Osteoblast (primary cell): ENCODE measurements at places on chromosomes 11 and 22. TPM values are rescaled to one million over a fixed set of nuclear protein-coding genes. Genes with fewer than 3 reads are reported as not detected.

DNA sequence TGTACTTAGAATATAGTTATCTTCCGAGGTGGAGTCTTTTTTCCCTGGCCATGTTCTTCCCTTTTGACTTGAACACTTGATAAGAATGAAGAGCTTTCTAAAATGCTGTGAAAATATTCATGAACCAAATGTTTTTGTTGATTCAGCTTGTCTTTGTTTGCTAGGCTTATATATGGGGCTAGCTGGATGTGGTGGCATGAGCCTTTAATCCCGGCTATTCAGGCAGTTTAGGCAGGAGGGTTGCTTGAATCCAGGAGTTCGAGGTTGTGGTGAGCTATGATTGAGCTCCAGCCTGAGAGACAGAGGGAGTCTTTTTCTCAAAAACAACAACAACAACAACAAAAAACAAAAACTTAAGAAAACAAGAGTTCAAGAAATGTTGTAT is 23.1 kb downstream of the CBL start:
- DNase-seq: no peak

- no peak for DNase-seq
These were observed 32.8 kb upstream of the FJX1 start for GRCh38 chr11:35585416-35585815.

- DNase-seq: peak; percentile 68
These were observed 11.0 kb upstream of the MIEF1 start for GRCh38 chr22:39490966-39491680.

DNA sequence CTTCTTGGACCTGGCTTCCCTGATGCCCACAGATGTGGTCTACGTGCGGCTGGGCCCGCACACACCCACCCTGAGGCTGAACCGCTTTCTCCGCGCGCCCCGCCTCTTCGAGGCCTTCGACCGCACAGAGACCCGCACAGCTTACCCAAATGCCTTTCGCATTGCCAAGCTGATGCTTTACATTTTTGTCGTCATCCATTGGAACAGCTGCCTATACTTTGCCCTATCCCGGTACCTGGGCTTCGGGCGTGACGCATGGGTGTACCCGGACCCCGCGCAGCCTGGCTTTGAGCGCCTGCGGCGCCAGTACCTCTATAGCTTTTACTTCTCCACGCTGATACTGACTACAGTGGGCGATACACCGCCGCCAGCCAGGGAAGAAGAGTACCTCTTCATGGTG is 1.2 kb downstream of the CNGA4 start:
- no peak for DNase-seq

- no peak for DNase-seq
These were observed 1.4 kb downstream of the KDM2A start for GRCh38 chr11:67120456-67120855.

DNA sequence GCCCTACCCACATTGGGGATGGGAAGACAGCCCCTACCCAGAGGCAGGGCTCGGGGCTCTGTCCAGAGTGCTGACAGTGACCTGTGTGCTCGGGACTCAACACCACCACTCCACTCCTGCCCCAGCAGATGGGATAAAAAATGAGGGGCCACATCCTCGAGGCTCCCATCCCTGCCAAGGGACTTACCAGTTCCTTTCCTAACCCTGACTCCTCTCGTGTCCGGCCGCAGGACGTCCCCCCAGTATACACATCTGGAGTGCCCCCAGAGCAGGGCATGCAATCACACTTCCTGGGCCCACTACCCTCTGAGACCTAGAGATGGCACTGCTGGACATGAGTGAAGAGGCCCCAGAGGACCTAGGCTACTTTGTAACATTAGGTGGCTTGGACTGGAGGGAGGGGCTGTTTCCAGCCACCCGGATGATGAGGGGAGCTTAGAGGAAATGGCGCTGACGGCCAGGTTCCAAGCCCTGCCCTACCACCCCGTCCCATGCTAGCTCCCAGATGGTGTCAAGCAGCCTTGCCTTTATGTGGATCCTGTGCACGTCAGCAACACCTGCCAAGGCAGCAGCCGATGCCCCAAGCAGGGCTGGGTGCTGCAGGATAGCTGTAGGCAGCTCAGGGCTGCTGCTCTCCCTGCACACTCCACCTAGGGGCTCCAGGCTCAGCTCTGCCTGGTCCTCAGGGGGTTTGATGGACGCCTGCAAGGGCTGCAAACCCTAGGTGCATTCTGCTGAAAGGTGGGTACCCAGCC is 86.6 kb downstream of the DGCR2 start:
- DNase-seq: peak; percentile 72

DNA sequence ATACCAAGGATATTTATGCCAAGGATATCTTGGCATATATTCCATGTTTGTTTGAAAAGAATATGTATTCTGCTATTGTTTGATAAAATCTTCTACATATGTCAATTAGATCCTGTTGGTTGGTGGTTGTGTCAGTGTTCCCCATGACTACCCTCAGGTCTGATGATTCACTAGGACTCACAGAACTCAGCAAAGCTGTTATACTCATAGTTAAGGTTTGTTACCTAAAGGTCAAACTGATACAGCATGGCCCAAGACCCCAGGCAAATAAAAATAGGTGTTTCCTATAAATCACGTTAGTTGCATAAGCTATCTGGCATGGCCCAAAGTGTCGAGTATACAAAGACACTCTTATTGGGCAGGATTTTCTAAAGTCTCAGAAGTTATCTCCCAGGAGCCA is 30.2 kb upstream of the B3GNT6 start:
- no peak for DNase-seq

GRCh38 chr11:120626791-120627190 is 115.2 kb downstream of the GRIK4 start:
- DNase-seq: no peak

GRCh38 chr11:81476345-81476744 is 1257.3 kb downstream of the FAM181B start:
- no peak for DNase-seq

DNA sequence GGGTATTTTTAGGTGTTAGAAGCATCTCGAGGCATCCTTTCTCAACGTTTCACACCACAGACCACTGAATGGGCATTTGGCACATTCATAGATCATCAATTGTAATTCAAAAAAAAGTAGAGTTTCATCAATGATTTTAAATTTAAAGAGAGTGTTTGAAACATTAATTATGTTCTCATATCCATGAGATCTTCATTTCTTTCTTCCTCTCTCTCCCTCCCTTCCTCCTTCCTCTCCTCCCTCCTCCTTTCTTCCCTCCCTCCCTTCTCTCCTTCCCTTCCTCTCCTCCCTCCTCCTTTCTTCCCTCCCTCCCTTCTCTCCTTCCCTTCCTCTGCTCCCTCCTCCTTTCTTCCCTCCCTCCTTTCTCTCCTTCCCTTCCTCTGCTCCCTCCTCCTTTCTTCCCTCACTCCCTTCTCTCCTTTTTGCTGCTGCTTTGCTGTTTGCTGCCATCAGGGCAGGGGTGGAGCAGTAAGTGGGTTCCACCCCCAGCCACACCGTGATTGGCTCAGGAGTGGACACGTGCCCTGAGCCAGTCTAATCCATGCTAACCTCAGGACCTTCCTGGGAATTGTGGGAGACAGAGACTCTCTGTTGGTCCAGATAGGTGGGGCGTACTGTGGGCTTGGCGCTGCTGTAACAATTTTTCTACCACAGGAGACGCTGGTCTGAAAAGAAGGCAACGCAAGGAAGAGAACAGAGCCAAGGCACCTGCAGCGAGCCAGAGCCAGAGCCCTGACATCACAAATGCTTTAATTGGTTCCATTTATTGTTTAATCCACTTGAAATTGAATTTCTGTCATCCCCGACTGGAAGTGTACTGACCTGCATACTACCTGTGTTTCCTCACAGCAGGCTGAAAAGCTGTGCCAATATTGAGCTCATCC is 33.7 kb upstream of the APOBEC3A start:
- DNase-seq: peak; percentile 92

DNA sequence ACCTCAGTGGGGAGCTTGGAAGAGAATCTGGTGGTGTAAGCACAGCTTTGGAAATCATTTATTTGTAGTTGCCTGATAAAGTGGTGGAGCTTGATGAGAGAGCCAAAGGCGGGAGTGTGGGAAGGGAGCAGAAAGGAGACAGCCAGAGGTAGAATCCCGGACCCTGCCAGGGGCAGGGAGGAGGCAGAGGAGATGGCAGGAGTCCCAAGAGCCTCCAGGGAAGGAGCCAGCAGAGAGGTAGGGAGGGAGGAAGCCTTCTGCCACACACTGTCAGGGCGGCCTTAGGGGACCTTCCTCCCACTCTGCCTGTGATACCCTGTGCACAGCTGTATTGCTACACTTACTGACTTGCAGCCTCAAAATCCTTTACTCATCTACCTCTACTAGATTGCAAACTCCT is 15.4 kb downstream of the SCUBE2 start:
- no peak for DNase-seq

DNA sequence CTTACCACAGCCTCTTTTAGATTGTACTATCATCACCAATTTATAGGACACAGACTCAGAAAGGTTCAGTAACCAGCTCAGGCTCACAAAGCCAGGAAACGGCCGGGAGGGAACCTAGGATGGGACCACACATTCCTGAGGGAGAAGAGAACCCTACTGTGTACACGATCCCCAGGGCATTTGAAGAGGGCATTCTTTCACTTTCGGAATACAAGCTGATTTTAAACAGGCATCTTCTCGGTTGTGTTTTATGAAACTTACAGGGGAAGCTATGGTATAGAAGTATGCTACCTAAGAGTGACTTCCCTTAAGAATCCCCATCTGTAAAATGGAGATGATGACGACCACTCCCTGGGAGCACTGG is 19.0 kb downstream of the SMCO4 start:
- no peak for DNase-seq

GRCh38 chr22:31577711-31578110 is 81.4 kb downstream of the SFI1 start:
- DNase-seq: no peak

- DNase-seq: peak; percentile 93
These were observed 6.8 kb upstream of the CDKN1C start for GRCh38 chr11:2892215-2892966.

TXNRD2 gene
- total RNA-seq: 19.5 and 21.5 TPM in 2 replicates

OR8D4 gene
- total RNA-seq: under 0.01 TPM in 2 replicates

FGF3 gene
- not detected in 2 replicates for total RNA-seq

CATSPERZ gene
- 0.29 TPM in 1 of 2 replicates, not detected in the other for total RNA-seq

SLC22A8 gene
- not detected in 2 replicates for total RNA-seq

CAPRIN1 gene
- total RNA-seq: 225 and 235 TPM in 2 replicates
